OCI-LY7 (cell line): ENCODE measurements at places on chromosomes 6 and 20. TPM values are rescaled to one million over a fixed set of nuclear protein-coding genes. Genes with fewer than 3 reads are reported as not detected.

FAM50B gene
- not detected in 2 replicates for total RNA-seq

SLC22A23 gene
- total RNA-seq = not detected in 2 replicates

CAP2 gene
- total RNA-seq = not detected in 2 replicates

GFOD1 gene
- total RNA-seq = 34.4 and 35.0 TPM in 2 replicates

DOP1A gene
- total RNA-seq = 24.4 and 25.2 TPM in 2 replicates

PPP1R18 gene
- total RNA-seq = 106 and 109 TPM in 2 replicates

PNPLA1 gene
- not detected in 2 replicates for total RNA-seq

TAGAP gene
- total RNA-seq = 22.7 and 23.6 TPM in 2 replicates

PRPF6 gene
- 70.4 and 73.7 TPM in 2 replicates for total RNA-seq

ENPP5 gene
- 1.6 and 2.4 TPM in 2 replicates for total RNA-seq

BMP6 gene
- total RNA-seq = 0.94 and 1.1 TPM in 2 replicates

SLC13A3 gene
- not detected in 2 replicates for total RNA-seq

PRSS35 gene
- total RNA-seq = not detected in 2 replicates

CENPB gene
- total RNA-seq = 31.2 and 34.8 TPM in 2 replicates

SSTR4 gene
- not detected in 2 replicates for total RNA-seq

PRL gene
- not detected in 2 replicates for total RNA-seq

LRRC73 gene
- total RNA-seq = 0.25 and 0.52 TPM in 2 replicates

SLX4IP gene
- 8.7 and 9.2 TPM in 2 replicates for total RNA-seq

SIRPB2 gene
- total RNA-seq = not detected in 2 replicates

E2F1 gene
- 148 and 168 TPM in 2 replicates for total RNA-seq

GFRA4 gene
- not detected in 2 replicates for total RNA-seq

CDH26 gene
- 0.26 and 0.36 TPM in 2 replicates for total RNA-seq

SPATS1 gene
- total RNA-seq = not detected in 2 replicates

KCNK15 gene
- not detected in 2 replicates for total RNA-seq

GMPR gene
- not detected in 2 replicates for total RNA-seq

TMEM244 gene
- not detected in 2 replicates for total RNA-seq

EYS gene
- total RNA-seq = not detected in 2 replicates

KCNK17 gene
- not detected in 2 replicates for total RNA-seq

BTBD3 gene
- 0.26 and 0.82 TPM in 2 replicates for total RNA-seq

PTCRA gene
- total RNA-seq = 0.91 TPM in 1 of 2 replicates, not detected in the other

RIMS1 gene
- total RNA-seq = not detected in 2 replicates

ALDH8A1 gene
- total RNA-seq = not detected in 2 replicates

SMOC2 gene
- not detected in 2 replicates for total RNA-seq

KIF16B gene
- total RNA-seq = 11.2 and 11.8 TPM in 2 replicates

NOTCH4 gene
- total RNA-seq = 2.1 and 2.4 TPM in 2 replicates

KCNK16 gene
- not detected in 2 replicates for total RNA-seq

MDFI gene
- not detected in 2 replicates for total RNA-seq

COL10A1 gene
- total RNA-seq = not detected in 2 replicates

C20orf173 gene
- not detected in 2 replicates for total RNA-seq

SLC16A10 gene
- total RNA-seq = not detected in 2 replicates

VGLL2 gene
- not detected in 2 replicates for total RNA-seq

ADGRG6 gene
- not detected in 2 replicates for total RNA-seq

TSHZ2 gene
- total RNA-seq = not detected in 2 replicates

PCK1 gene
- total RNA-seq = 13.0 and 13.4 TPM in 2 replicates

E2F3 gene
- 27.7 and 31.2 TPM in 2 replicates for total RNA-seq

FHL5 gene
- total RNA-seq = not detected in 2 replicates

FAM83B gene
- not detected in 2 replicates for total RNA-seq

CST2 gene
- not detected in 2 replicates for total RNA-seq

WFDC12 gene
- not detected in 2 replicates for total RNA-seq

TGM3 gene
- not detected in 2 replicates for total RNA-seq

SGK2 gene
- total RNA-seq = 0.48 and 0.87 TPM in 2 replicates

DCBLD1 gene
- 0.08 and 0.39 TPM in 2 replicates for total RNA-seq

VSX1 gene
- total RNA-seq = not detected in 2 replicates

ADAM33 gene
- not detected in 2 replicates for total RNA-seq

CFAP61 gene
- total RNA-seq = not detected in 2 replicates

SPO11 gene
- not detected in 2 replicates for total RNA-seq

SLC26A8 gene
- total RNA-seq = not detected in 2 replicates
